ENCODE measurements at places on chromosomes 5 and 9.
A peak's percentile ranks its signal among the peaks of the same experiment; 100 is the strongest.

- no peak for DNase-seq
These were observed 30.2 kb downstream of the CAPSL start for GRCh38 chr5:35908228-35908627.

GRCh38 chr5:127840198-127840524 lies 137.0 kb downstream of the CCDC192 start:
- no peak for DNase-seq

DNA sequence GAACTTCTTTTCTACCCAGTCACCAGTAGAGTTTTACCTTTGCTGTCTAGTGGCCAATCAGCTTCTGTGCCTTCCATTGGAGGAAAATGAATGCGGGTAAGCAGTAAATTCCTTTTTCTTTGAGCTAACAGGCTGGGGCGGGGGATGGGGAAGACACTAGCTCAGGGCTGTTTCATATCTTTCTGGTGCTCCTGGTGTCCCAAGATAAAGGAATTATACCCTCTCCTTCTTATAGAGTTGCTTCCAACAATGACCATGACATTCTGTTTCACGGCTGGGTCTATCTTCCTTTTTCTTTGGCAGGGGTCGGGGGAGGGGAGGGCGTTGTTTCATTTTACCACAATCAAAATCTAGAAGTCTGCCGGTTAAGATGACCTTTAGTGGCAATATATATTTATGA lies 51.2 kb upstream of the RPS23 start:
- DNase-seq, result no peak

- no peak for DNase-seq
These were observed 292.9 kb upstream of the PUM3 start for GRCh38 chr9:3136686-3137346.

DNA sequence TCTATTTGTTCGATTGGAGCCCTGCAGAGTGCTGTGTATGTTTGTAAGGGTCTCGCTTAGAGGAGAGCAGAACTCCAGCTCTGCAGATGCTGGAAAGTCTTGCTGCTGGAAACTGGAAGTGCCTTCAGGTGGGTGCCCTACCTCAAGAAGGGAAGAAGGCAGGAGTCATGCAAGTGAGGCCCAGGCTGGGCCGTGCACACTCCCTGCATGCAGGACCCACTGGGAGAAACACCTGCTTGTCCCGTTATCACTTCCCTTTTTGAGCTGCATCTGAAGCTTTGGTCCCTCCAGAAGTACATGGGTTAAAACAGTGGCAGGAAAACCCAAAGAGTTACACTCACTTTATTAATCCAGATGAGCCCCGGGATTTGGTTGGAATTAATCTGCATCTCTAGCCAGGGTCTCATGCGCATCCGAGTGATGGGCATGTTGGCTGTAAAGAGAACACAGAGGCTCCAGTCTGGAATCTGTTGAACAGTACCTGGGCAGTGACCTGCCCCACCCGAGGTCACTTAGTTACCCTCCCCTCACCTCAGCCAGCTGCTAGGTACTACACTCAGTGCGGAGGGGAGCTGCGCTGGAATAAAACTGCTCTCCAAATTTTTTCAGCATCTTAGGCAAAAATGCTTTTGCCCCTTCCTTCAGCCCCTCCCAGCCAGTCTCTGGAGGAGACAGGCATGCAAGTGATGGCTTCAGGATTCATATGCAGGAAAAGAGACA lies 1.4 kb downstream of the IRF1 start:
- no peak for DNase-seq

DNA sequence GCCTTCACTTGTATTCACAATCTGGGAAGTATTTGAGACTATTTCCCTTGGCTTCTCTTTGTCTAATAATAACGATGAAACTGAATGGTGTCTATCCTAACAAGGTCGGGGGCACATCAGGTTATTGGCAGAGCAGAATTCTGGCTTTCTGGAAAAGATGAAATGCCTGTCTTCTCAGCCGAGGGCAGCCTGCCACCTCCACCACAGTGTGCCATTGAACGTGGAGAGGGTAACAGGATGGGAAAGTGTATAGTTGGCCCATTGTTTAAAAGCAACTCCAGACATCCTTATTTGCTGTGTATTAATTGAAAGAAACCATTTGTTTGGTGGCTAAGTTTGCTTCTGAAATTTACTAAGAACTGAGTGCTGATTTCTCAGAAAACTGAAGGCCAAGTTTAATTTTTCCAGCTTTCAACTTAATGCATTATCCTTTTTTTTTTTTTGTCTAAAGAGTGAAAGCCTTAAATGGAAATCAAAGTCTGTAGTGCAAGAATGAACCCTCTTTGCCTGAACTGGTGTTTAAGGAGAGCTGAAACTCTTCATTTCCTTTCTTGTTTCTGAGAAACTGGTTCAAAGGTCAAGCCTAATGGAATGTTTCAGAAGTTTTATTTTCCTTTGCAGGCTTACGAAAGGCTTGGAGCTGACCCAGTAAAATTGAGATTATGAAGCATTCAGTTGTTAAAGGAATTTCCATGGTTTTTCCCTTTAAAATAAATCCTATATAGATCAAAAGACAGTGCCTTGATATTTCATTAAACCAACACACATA lies 563.7 kb upstream of the DAP start:
- DNase-seq, result no peak

DNA sequence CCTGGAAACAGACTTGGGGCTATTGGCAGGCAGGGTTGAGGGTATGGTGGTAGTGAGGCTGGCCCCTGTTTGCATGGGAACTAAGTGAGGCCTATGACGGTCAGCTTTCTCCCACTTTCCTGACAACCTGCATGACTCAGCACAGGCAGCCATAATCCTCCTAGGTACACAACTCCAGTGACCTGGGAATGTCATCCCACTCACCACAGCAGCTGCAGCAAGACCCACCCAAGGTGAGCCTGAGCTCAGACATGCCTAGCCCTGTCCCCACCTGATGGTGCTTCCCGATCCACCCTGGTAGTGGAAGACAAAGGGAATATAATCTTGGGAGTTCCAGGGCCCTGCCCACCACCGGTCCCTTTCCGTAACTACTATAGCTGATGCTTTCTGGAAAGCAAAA lies 178.7 kb downstream of the NDUFS4 start:
- DNase-seq, result no peak

GRCh38 chr5:54659700-54660131 lies 142.2 kb downstream of the SNX18 start:
- no peak for DNase-seq

DNA sequence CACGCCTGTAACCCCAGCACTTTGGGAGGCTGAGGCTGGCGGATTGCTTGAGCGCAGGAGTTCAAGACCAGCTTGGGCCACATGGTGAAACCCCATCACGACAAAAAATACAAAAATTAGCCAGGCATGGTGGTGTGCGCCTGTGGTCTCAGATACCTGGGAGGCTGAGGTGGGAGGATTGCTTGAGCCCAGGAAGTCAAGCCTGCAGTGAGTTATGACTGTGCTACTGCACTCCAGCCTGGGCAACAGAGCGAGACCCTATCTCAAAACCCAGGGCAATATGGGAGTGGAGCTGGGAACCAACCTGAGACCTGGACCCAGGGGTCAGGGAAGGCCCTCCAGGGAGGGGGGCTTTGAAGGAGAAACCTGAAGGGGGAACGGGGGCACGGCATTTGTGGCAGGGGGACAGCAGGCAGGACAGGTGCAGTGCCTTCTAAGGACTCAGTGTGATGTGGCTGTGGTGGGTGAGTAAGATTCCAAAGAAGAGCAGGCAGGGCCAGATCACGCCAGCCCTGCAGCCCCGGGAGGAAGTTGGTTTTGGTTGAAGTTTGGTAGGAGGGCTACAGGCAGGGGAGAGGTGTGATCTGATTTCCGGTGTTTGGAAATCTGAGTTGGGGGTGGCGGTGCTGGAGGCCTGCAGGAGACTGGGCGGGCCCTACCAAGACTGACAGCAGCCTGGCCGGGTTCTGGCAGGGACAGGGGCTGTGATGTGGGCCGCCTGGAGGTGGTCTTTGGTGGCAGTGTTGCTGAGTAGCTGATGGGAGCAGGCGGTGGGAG lies 46.2 kb downstream of the NTNG2 start:
- no peak for DNase-seq

- no peak for DNase-seq
These were observed 85.5 kb downstream of the ANXA1 start for GRCh38 chr9:73237140-73237539.

GRCh38 chr5:75513841-75514240 lies 2.1 kb downstream of the POLK start:
- no peak for DNase-seq

DNA sequence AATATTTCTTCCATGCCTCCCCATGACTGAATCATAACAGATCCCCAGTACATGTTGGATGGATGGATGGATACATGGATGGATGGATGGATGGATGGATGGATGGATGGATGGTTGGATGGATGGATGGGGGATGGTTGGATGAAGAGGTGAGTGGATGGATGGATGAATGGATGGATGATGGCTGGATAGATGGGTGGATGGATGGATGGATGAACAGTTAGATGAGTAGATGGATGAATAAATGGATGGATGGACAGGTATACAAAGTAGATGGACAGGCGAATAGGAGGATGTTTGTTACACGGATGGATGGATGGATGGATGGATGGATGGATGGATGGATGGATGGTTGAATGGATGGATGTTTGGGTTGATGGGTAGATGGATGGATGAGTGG lies 120.0 kb upstream of the HAND1 start:
- DNase-seq, result no peak

DNA sequence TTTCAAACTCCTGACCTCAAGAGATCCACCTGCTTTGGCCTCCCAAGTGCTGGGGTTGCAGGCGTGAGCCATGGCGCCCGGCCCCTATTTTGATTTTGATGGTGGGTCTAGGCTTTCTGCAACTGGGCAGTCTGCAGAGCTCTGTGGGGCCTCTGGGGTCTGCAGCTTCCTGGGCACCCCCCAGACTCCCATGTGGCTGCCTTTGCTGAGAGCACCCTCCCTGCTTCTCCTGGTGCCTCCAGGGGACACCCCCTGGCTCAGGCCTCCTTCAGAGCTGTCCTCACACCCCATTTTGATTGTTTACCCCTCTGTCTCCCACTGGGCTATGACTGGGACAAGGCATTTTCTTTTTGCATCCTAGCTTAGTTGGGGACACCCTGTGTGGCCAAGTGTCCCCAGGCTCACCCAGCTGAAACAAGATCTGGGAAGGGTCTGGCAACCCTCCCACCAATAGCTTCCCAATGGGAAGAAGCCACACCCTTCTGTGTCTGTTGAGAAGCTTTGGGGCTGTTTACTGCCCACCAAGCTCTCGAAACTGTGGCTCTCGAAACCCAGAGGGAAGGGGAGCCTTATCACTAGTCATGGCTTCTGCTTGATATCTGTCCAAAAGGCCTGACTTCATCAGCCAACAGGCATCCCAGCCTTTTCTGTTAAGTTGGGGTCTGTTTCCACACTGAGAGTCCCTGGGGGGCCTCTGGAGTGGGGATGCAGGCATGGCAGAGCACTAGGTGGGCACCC lies 204.4 kb upstream of the IER5L start:
- DNase-seq, result no peak

GRCh38 chr9:103617046-103617445 lies 477.1 kb upstream of the SMC2 start:
- DNase-seq, result no peak

GRCh38 chr9:38127271-38127839 lies 58.3 kb upstream of the SHB start:
- no peak for DNase-seq

DNA sequence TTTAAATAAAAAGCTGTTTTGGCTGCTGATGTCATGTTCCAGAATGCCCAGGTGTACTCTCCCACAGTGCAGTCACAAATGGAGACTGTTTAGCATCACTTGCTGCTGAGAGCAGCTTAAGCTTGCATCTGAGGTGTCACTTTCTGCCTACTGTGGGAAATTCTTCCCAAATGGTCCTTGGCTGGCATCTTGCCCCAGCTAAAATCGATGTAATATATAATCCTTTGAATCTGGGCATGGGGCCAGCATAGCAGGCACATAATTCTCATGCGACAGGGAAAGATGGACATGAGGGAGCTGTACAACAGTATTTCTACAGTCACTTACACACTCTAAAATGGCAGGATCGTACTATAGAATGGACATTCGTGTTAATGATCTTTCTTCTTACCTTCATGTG lies 144.3 kb downstream of the MACIR start:
- DNase-seq, result no peak

DNA sequence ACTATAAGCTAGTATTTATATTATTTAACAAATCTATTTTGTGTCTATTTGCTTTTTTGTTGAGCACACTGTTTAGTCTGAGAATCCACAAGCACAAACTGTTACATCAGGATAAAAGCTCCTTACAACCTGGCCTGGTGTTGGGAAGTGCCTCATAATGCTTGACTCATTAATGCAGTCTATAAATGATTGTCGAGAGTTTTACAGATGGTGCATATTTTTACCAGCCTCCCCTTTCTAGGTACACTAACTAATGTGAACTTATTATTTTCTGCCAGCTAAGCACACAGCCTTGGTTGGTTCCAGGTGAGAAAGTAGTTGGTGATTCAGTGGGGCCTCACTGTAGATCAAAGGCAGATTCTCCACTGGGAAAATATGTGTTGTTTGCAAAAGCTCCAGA lies 151.0 kb upstream of the ADAMTS16 start:
- DNase-seq, result no peak

DNA sequence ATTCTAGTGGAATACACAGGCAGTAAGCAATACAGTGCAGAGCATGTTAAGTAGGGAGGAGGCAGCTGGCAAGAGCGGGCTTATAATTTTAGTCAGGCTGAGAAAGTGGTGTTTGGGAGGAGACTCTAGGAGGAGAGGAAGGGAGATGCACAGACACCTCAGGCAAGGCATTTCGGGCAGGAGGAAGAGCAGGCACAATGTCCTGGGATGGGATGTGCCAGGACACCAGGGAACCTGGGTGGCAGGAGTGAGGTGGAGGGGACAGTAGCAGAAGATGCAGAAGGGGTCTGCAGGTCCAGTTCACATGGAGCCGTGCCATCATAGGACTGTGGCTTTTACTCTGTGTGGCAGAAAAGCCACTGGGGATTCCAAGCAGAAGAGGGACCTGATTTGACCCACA lies 143.7 kb upstream of the FSTL4 start:
- DNase-seq, result no peak

DNA sequence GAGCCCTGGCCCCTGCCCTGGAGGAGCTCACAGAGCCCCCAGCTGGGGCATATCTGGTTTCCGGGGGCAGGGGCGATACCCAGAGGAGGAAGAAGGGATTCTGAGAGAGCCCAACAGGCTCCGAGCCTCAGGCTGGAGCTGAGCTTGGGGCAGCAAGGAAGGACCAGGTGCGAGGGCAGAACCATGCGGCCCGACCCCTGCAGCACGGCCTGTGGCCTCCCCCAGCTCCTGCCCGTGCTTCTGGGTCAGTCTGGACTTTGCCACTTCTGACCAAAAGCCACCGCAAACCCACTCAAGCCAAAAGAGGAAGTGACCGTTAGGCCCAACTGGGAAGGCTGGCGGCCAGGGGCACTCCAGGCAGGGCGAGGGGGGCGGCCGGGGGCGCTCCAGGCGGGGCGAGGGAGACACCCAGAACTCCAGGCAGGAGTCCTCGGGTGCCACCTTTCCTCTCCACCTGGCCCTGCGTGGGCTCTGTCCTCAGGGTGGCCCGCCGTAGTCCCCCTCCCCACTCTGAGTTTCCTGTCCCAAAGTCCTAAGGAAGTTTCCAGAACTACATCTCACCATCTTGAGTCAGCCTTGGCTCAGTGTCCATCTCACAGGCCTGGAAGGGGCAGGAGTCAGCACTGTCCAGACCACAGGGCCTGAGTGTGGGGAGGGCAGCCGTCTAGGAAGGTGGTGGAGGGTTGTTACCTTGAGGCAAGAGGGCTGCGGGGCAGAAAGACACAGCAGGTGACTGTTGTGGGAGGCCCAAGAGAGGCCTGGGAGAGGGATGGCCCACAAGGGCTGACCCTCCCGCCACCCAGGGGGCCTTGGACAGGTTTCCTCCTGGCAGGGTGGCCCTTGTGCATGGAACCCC lies 946 bp upstream of the LTC4S start:
- DNase-seq, result peak; percentile 66

Measured in Right ventricle myocardium superior (tissue), 1 donor.